IPS DF 19.7 (cell line): ENCODE measurements at places on chromosomes 1 and 21.

DNA sequence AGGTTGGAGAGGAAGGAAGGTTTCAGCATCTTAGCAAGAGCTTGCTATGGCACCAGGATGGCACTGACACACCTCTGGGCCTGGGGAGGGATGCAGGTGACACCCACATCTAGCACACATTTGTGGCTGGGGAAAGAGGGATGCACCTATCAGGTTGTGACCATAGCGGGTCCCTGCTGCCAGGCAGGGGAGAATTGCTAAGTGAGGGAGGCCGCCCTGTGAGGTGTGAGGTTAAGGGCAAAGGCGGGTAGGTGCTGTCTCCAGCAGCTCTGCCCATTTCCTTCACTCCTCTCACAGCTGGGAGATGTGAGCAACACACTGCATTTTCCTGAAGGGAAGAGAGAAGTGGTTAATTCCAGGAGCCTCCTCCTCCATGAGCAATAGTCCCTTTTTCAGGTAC is 83.2 kb upstream of the TLR5 start:
- no peak for DNase-seq

DNA sequence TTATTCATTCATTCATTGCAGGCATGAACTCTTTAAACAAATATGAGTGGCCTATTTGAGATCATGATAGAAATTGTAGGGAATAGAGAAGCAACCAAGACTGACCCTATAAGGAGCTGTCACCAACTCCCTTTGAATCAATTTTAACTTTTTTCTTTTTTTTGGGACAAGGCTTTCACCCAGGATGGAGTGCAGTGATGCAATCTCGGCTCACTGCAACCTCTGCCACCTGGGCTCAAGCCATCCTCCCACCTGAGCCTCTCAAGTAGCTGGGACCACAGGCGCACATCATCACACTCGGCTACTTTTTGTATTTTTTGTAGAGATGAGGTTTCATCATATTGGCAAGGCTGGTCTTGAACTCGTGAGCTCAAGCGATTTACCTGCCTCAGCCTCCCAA is 17.1 kb upstream of the ATP5PO start:
- DNase-seq = no peak

GRCh38 chr21:28212061-28212460 is 780.6 kb downstream of the LTN1 start:
- no peak for DNase-seq

- no peak for DNase-seq
These were observed 58.4 kb downstream of the ASH1L start for GRCh38 chr1:155504207-155504606.

DNA sequence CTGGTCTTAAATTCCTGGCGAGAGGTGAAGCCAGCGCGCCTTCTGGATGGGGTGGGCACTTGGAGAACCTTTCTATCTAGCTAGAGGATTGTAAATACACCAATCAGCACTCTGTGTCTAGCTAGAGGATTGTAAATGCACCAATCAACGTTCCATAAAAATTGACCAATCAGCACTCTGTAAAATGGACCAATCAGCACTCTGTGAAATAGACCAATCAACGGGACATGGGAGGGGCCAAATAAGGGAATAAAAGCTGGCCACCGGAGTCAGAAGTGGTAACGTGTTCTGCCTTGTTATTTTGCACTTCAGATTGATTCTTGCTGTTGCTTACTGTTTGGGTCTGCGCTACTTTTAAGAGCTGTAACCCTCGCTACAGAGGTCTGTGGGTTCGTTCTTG is 12.0 kb upstream of the LIN9 start:
- DNase-seq = no peak

- DNase-seq = no peak
These were observed 315.8 kb upstream of the KAZN start for GRCh38 chr1:14282707-14283106.

DNA sequence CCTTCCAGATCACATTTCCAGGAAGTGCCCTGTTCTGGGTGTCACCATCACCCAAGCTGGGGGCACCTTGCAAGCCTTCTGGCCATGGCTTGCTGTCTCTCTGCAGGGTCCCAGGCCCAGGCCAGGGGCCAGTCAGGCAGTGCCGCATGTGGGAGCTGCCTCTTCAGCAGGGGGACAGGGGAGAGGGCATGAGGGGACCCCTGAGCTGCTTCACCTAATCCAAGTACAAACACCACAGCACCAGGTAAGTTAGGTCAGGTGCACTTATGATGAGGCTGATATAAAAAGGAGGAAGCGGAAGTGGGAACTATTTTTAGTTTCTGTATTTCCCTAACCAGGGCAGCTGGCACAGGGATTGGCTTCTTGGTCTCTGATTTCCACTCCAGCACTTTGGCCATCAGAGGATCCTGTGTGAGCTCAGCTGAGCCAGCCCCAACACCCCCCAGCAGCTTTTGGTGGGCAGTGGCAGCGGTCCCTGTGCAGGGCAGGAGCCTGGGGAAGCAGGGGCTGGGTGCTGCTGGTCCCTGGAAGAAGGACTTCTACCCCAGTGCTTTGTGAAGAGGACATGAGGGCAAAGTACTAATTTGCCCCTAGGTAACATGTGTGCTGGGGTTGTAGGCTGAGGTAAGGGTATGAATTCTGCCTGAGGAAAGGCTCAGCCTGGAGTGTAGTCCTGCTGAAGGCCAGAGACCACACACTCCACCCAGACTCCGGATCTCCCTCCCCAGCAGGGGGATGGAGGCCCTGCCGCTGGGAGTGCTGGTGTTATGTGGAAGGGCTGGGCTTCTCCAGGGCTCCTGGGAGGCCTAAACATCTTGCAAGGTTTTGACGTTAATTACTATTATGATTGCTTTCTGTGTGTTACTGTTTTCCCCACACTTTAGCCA is 3.3 kb upstream of the PCBP3 start:
- no peak for DNase-seq

DNA sequence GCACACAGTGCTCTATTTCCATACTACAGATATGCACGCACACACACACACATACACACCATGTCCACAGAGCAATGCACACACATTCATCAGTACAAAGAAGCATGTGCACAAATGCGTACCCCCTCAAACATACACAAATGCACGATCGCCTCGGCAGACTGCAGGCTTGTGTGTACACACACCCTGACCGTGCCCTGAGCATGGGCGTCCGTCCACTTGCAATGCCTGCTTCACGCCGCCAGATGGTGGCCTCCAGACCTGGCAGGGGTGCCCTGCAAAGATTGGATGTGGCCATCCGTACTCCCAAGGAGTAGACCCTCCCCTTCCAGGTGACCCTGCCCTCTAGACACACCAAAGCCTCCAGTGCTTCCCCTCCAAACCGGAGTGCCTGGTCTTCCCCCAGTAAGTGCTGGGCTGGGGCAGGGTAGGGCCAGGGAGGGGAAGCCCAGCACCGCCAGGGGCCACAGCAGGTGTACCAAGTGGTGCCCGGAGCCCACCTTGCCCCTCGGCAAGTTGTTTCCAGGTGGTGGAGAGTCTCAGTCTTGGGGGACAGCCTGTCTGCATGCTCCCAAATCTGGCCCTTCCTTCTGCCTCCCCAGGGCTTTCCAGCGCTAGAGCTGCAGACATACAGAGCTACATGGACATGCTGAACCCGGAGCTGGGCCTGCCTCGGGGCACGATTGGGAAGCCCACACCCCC is 20.6 kb downstream of the ESPN start:
- DNase-seq = no peak

GRCh38 chr1:31949862-31950261 is 11.7 kb upstream of the PTP4A2 start:
- DNase-seq = no peak

DNA sequence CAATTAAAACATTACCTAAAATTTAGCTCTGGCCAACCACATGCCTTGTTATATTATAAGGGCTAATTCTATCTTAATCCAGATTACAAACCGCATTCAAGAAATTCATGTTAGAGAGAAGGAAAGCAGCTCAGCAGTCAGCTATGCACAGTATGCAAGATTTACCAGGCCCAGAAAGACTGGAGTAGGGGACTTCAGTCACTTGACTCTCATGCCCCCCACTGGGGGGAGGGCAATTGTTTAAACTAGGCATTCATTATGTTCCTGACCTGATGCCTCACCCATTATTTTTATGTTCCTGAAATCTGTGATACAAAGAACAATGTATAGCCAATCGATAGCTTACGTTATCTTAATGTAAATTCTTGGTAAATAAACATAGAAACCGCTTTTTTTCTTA is 96.9 kb downstream of the ZNF644 start:
- DNase-seq = peak; percentile 64

DNA sequence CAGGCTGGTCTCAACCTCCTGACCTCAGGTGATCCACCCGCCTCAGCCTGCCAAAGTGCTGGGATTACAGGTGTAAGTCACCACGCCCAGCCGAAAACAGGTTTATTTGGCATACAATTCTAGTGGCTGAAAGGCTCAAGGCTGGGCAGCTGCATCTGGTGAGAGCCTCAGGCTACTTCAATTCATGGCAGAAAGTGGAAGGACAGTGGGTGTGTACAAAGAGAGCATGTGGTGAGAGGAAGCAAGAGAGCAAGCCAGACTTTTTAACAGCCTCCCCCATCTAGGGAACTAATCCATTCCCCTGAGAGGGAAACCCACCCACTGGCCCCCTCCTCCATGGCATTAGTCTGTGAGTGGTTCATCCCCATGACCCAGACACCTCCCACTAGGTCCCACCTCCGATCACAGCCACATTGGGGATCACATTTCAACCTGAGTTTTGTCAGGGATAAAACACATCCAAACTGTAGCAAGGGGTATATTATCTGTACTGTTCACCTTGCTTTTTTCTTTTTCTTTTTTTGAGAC is 9.5 kb downstream of the BMP8A start:
- DNase-seq = no peak

DNA sequence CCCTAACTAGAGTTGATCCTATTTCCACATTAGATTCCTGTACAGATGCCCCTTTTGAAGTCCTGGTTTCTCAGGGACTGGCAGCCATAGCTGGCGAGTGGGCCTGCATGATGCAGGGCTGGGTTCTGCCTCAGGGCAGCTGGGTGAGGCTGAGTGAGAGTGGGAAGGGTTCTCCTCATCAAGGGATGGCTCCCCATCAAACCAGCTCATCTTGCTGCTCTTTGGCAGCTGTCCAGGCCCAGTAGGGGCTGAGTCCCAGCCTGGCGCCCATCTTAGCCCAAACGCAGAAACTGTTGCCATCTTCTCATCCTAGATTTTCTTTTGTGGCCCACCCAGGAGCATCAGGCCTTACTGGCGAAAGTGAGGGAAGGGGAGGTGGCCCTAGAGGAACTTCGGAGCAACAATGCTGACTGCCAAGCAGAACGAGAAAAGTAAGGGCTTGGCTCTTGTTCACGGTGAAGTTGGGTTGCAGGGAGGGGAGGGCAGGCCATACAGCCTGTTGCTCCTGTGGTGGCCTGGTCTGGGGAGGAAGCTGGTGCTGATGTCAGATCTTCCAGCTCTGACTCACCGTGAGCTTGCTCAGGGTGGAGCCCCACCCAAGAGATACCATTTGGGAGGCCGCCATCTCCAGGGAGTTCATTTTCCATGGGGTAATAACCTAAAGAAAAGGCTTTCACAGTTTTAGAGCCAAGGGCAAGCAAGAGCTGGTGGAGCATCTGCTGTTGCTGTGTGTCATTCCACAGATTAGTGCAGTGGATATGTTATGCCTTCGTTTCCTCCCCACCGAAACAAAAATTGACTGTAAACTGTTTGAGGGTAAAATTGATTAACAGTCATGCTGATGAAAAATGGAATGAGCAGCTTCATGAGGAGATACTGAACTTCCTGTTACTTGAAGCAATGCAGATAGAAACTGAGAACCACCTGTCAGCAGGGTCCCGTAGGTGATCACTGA is 34.7 kb downstream of the TUFT1 start:
- no peak for DNase-seq

- no peak for DNase-seq
These were observed 103.8 kb downstream of the ADSS2 start for GRCh38 chr1:244347942-244348341.

- DNase-seq = no peak
These were observed 14.0 kb upstream of the FAAP20 start for GRCh38 chr1:2208309-2209239.

- no peak for DNase-seq
These were observed 10.8 kb downstream of the FMO5 start for GRCh38 chr1:147214325-147214724.

DNA sequence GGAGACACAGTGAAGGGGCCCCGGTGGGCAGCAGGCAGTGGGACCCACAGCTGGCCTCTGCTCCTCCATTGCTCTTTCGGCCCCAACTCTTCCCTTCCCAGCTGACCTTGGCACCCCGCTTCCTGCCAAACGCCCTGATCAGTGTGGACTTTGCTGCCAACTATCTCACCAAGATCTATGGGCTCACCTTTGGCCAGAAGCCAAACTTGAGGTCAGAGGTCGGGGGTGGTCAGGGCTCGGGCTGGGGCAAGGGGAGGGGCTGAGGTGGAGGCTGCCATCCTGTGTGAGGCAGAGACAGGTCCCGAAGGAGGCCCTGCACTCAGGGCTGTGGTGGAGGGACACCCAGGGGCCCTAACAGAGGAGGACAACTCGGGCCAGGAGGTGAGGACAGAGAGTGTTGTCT is 13.7 kb downstream of the PODN start:
- no peak for DNase-seq

DNA sequence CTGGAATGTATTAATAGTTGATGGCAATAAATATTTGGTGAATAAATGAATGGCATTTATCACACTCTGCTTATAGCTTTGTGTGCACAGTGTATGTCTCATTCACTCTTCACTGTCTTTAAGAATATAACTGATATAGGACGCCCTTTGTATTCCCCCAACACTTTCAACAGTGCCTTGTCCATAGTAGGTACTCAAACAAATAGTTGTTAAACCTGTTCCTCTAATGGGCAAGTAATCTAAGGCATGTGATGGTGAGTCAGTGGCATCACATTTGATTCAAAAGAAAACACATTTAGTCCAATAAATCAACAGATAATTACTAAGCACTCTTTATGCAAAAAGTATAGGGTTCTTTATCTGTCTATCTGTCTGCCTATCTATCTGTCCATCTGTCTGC is 11.2 kb upstream of the RXRG start:
- no peak for DNase-seq

- peak; percentile 35 for DNase-seq
These were observed 64.2 kb downstream of the GPR137B start for GRCh38 chr1:236206548-236206947.

- no peak for DNase-seq
These were observed 811 bp downstream of the KRTAP12-1 start for GRCh38 chr21:44681152-44681551.

GRCh38 chr1:100622037-100622436 is 84.1 kb downstream of the GPR88 start:
- DNase-seq = peak; percentile 5
